ENCODE measurements at places on chromosomes 13 and 19.

GRCh38 chr19:33395561-33396550 lies 22.3 kb downstream of the CEBPG start:
- DNase-seq, result no peak

GRCh38 chr19:7915250-7916102 lies 846 bp downstream of the TGFBR3L start:
- DNase-seq, result no peak

GRCh38 chr13:85738696-85739320 lies 60.4 kb downstream of the SLITRK6 start:
- DNase-seq, result no peak

DNA sequence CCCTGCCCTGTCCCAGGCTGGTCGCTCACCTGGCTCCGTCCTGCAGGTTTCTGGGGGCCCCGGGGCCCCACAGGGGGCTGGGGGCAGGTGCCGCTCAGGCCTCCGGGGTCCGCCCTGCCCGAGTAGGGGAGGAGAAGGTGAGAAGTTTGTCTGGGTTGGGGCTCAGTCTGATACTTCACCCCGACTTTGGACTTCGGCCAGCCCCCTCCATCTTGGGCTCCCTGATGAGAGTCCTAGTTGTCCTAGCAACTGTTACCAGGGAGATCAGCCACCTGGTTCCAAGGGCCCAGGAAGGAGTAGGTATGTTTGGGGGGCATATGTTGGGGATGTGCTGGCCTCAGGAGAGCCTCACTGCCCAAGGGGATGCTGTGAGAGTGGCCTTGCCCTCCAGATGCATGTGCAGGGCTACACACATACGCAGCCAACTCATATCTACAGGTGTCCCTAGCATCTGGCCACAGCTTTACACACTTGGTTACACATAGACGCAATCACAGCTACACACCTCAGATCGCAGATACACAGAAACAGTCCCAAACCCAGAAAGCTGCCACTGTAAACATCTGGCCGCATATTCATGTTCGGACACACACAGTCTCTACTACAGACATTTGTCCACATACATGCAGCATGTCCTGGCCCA lies 3.4 kb downstream of the NUMBL start:
- no peak for DNase-seq

DNA sequence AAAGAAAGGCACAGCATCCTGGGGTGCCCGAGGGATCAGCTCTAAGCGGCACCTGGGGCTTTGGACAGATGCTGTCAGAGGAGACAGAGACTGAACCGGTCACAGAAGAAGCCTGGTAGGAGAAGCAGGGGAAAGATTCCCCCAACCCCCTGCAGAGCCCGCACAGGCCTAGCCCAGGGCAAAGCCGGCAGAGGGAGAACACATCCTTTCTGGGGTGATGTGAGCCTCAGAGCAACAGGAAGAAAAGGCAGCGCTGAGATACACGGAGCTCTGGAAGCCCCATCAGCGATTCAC lies 101.2 kb downstream of the CRYL1 start:
- no peak for DNase-seq

DNA sequence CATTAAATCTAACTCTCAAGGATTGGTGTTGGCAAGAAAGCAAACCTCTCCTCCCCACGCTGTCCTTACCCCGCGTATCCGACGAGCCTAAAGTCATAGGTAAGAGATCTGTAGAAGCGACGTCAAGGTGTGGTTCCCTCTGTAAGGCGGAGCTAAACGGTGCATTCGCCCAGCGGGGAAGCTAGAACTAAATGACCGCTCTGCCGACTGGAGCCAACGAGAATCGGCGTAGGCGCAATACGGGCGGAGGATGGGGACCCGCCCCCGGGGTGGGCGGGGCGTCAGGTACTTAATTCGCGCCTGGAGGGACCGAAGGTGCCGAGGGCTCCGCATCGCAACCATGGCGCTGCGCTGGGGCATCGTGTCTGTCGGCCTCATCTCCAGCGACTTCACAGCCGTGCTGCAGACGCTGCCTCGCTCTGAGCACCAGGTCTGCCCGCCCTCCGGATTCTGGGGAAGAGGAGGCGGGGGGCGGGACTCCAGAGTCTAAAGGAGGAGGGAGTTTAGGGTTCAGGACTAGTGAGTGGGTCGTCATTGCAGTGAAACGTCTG lies at the start of gene DHDH:
Gene DHDH, plus strand, starts transcription at position 318 of the 551 bp plus-strand sequence. Its CDS starts 23 bp downstream, at position 341.
- no peak for DNase-seq

GRCh38 chr19:14187561-14187960 lies 18.4 kb downstream of the ADGRL1 start:
- no peak for DNase-seq

DNA sequence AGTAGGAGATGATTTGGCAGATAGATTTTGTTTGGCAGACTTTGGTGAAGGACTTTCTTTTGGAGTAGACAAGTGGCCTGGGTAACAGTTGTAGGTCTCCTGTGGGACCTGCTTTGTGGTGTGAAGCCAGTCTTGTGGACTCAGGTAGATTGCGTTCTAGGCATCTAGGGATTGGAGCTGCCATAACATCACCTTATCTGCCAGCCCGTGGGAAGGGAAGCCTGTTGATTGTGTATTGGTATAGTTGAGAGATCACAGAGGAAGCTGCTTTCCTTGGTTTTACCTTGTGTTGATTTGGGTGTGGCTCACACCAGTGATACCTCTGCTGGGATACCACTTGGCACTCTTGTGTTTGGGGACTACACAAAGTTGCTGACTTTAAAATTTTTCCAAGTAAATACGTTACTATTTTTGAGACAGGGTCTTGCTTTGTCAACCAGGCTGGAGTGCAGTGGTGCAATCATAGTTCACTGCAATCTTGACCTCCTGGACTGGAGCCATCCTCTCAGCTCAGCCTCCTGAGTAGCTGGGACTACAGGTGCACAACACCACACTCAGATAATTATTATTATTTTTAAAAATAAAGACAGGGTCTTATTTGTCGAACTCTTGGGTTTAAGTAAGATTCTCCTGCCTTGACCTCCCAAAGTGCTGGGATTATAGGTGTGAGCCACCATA lies 7.8 kb downstream of the HNRNPM start:
- no peak for DNase-seq

DNA sequence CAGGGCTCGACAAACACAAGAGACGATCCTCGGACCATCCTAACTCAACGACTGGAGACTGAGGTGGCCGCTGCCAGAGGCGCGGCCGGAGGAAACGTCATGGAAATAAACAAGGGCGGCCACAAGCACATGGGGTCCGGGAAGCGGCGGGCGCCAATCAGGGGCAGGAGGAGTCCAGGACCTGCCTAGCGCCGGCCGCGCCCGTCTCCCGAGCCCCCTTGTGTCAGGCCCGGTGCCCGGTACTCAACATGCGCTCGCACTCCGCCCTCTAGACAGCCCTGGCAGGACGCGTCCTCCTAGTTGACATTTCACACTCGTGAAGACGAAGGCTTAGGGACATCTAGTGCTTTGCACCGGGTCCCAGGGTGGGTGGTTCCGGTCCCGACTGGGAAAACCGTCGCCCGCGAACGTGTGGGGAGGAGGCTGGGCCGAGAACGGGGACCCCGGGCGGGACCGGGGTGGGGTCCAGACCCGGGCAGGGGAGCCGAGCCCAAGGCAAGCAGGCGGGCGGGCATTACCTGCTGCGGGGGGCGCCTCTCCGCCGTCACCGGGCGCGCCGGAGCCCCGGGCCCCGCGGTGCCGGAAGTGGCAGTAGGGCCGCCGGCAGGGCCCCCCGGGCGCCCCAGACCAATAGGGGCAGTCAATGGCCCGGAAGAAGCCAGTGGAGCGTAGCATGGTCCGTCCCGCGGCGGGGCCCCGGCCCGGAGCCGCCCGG lies 442 bp downstream of the REXO1 start:
- DNase-seq, result peak; percentile 20

- no peak for DNase-seq
Observed at GRCh38 chr19:21848706-21849105, 12.7 kb upstream of the ZNF43 start.

GRCh38 chr19:11463391-11463790 lies 17.5 kb downstream of the ELAVL3 start:
- DNase-seq, result no peak

- no peak for DNase-seq
Observed at GRCh38 chr13:113955691-113956090, 18.2 kb downstream of the C13orf46 start.

All from fibroblast of the conjunctiva (primary cell).